ENCODE measurements at places on chromosomes 1 and 21. TPM values are rescaled to one million over a fixed set of nuclear protein-coding genes. Genes with fewer than 3 reads are reported as not detected.
A peak's percentile ranks its signal among the peaks of the same experiment; 100 is the strongest.

GRCh38 chr1:41496080-41497055 lies 11.9 kb upstream of the EDN2 start:
- DNase-seq, result peak; percentile 84

GRCh38 chr1:69315823-69316222 lies 251.9 kb upstream of the LRRC7 start:
- DNase-seq, result no peak

MTX1 gene
- 36.3 TPM for total RNA-seq

ADGRL4 gene
- 3.1 TPM for total RNA-seq
